NCI-H460 (cell line): ENCODE measurements at places on chromosomes 12 and 14.
A peak's percentile ranks its signal among the peaks of the same experiment; 100 is the strongest.

DNA sequence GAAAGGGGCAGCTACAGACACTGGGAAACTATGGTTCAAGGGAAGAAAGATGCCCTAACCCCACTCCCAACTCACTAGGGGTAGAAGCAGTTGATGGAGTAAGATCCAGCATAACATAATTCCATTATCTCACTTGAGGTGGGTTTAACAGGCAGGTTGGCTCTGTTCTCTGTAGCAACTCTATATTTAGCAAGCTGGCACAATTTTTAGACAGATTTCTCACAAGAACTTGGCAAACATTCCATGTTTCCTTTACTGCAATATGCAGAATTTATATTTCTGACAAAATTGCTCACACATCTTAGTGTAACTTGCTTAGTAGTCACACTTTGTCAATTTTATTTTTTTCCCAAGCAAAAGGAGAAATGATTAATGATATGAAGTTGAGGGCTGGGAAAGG lies 475.4 kb downstream of the RMST start:
- no peak for DNase-seq

DNA sequence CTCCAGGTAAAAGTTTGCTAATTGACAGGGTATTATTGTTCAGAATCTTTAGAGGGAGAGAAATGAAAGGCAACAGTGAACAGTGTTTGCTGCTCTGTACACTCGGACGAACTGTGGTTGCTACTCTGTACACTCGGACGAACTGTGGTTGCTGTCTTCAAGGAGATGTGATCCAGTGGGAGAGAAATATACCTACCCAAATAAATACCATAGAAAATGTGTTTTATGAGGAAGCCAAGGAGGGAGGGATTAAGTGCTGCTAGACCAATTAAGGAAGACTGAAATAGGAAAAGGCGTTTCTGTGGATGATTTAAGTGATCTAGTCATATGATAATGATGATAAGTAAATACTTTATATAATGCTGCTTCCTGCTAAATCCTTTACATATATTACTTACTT lies 2.7 kb downstream of the STK38L start:
- DNase-seq, result no peak

DNA sequence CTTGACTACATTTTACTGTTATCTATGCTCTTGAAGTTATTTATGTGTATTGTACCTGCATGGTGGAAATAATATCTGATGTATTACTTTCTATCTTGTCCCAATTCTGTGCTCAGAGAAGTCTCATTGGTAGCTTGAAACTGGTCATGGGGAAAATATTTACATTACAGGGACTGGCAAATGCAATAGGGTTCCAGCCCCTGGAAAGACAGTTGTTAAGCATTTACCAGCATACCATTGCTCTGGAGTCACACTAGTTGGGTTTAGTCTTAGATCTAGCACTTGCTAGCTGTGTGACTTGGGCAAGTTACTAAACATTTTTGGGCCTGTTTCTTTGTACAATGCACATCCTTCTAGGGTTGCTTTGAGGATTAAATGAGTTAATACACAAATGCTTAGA lies 86.3 kb upstream of the NRXN3 start:
- DNase-seq, result no peak

GRCh38 chr12:111219440-111219839 lies 149.5 kb downstream of the PHETA1 start:
- no peak for DNase-seq

- no peak for DNase-seq
Measured at GRCh38 chr14:22622255-22622654, 21.9 kb downstream of the OR6J1 start.

DNA sequence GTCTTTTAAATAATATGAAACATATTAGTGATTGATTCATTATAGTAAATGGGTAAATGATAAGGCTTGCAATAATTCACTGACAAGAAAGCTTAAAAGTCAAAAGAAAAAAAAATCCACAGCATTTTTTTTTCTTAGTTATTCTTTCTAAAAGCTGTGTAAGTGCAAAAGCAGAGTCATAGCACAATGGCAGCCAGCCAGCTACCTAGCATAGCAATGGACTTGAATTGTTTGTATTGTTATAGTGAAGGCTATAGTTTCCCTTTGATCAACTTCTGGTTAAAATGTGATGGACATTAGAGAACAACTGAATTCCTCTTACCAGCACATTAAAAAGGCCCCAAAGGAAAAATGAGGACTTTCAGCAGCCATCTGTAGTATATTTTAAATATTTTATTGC lies 232.1 kb downstream of the NAV3 start:
- no peak for DNase-seq

GRCh38 chr12:46952880-46953483 lies 126.4 kb upstream of the PCED1B start:
- DNase-seq, result no peak

DNA sequence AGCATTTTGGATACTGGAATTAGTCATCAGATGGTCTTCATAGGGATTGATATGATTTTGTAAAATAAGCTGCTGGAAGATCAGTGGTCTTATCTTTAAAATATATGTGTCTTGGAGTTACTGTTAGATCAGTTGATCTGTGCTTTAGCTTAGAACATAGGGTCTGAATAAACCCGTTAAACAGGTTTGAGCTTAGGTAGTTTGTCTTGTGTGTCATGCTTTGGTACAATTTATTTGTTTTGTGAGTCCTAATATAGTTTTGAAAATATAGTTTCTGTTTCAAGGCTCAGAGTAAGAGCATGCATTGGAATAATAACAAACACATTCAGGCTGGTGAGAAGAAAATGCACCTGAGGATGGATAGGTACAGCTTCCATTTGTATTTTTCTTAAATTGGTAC lies 505.0 kb downstream of the SLC16A7 start:
- DNase-seq, result no peak

- no peak for DNase-seq
Measured at GRCh38 chr12:52236386-52237050, 3.5 kb downstream of the KRT7 start.

DNA sequence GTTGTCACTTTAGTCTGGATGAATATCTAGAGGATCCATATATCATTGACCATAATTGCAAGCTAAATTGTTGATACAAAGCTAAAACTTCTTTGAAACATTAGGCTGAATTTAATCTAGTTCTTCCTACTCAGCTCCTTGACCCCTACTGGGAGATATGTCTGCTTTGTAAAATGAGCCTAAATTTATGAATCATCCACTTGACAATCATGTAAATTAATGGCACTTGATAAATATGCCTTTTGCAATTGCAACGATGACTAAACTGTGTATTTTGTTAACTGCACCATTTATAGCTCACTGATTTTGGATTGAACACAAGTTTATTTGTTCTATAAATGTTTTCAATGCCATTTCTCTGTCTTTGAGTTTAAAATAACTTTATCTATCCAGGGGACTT lies 1616.5 kb upstream of the FLRT2 start:
- no peak for DNase-seq

DNA sequence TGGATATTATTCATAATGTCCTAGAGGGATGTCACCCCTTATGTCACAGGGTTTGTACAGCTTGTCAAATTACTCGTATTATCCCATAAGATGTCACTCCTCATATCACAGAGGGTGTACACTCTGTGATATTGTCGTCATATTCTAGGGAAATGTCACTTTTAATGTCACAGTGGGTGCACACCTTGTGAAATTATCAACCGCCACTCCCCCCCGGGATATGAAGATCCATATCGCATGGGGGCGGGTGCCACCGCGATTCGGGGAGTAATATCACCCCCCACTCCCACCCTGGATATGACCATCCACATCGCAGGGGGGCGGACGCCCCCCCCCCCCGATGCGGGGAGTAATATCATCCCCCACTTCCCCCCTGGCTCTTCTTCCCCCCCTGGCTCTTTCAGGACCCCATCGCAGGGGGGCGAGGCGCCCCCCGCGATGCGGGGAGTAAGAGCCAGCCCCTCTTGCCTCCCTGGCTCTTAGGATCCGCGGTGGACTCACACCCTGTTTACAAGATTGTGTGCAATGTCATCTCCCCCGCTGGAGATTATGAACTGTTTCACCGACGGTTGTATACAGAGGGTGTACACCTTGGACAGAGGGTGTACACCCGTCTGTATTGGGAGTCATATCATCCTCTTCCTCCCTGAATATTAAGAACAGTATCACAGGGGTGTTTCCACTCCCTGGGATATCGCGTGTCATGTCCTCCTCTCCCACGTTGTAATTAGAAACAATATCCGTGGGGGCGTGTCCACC lies 92.8 kb downstream of the FRMD6 start:
- no peak for DNase-seq

GRCh38 chr14:33315721-33316120 lies 377.0 kb downstream of the NPAS3 start:
- no peak for DNase-seq

- DNase-seq, result peak; percentile 33
Measured at GRCh38 chr12:85424581-85425348, 144.7 kb downstream of the ALX1 start.

DNA sequence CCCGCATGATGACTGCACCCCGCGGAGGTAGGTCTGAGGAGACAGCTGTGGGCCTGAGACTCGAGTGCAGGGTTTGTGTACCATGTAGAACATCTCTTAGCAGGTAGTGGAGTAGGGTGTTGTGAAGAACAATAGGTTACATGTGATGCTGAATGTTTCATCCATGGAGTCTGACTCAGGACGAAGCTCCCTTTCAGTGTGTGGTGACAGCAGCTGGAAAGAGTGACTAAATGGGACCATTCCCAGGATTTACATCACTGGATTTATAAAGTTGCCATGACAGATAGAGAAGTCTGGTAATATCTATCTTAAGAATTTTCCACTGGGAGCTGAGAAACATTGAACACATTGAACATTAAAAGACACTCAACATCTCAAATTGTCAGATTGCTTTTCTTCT lies 259.6 kb upstream of the RGS6 start:
- DNase-seq, result no peak

- peak; percentile 29 for DNase-seq
Measured at GRCh38 chr14:78902010-78902623, 731.9 kb downstream of the NRXN3 start.

DNA sequence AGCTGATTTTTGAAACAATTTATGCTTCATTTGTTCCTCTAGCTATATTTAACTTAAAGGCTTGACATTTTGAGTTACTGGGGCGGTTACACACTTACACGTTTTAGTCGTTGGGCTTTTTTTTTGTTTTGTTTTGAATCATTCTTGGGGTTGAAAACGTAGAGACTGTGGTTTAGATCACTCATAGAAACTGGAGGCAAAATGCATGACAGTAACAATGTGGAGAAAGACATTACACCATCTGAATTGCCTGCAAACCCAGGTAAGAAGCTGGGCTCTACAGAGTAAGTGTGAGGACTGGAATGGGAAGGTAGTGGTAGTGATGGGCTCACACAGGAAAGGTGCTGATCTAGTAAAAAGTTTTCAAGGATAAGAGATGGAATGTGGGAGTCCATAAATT lies at the start of gene CLEC2D:
Gene CLEC2D (plus strand): TSS at position 180 of the 400 bp plus-strand sequence. CDS start 22 bp downstream, at position 202.
- no peak for DNase-seq

- peak; percentile 17 for DNase-seq
Measured at GRCh38 chr12:25495331-25496097, 57.6 kb downstream of the LMNTD1 start.

DNA sequence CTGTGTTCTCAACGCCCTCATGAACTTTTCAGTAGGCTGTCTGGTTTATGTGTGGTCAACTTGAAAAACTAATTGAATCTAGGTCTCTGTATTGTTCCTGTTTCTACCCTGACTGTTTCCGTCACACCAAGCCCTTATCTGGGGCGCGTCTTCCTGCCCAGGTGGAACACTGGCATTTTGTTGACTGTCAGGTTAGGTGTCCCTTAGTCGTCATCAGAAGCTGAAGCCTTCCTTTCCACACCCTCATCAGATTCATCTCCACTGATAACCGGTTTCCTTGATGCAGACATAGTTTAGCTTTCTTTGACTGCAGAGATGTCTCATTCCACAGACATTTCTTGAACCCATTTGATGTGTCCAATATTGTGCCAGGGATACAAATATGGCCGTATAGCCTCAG lies 96.5 kb downstream of the DUSP16 start:
- DNase-seq, result no peak

DNA sequence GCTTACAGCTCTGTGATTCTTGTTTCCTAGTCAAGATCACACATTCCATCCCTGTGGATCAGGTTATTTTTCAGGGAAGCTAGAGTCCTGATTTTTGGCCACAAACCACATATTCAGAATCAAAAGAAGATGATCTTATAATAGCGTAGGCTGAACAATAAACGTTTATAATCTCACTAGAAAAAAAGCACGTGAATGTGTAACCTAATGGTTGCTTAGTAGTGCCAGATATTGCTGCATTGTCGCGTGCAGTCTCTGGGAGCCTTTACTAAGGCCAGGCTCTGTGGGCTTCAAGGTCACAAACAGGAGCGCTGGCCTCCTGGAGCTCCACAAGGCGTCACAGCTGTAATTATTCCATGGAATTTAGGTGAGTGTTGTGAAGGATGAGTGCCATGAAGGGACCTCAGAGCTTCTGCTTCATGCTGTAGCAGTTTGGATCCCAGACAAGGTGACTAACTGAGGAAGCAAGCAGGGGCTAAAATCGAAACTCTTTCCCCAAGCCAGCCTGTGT lies 17.4 kb downstream of the CDKN1B start:
- no peak for DNase-seq
